Fibroblast of skin of right biceps (primary cell): ENCODE measurements at places on chromosomes 16 and 17.

GRCh38 chr17:81044764-81045589, 10.0 kb downstream of the BAIAP2 start:
- DNase-seq, result peak; percentile 42

DNA sequence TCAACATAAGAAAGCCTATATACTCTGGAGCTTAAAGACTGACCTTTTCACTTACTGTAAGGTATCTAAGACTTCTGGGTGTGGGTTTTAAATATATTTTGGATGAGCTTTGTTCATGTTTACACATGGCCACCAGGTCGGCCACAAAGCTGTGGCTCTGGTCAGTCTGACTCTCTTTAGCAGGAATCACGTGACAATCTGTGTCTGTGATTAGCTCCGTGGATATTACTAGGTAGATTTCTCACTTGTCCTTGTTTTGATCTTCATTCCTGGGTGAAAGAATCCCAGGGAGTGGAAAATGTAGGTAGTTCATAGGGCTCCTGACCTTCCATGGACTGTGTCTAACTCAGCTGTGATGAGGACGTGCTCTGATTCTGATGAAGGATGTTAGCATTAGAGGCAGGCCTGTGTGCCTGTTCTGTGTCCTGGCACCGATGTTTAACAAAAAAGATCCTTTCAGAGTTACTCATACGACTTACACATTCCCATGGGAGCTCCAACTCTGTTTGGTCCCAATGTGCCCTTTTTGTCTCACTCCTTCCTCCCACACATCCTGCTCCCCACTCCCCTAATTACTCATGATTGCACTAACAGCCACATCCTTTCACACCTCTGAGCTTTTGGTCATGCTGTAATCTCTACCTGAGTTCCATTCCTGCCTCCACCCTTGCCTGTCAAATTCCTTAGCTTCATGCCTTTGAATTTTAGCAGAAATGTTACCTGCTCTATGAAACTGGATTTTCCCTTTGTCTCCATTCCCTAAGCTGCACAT, 425.1 kb downstream of the MAF start:
- no peak for DNase-seq

- DNase-seq, result peak; percentile 68
These were observed 259.7 kb downstream of the SEC14L1 start for GRCh38 chr17:77400445-77400870.

DNA sequence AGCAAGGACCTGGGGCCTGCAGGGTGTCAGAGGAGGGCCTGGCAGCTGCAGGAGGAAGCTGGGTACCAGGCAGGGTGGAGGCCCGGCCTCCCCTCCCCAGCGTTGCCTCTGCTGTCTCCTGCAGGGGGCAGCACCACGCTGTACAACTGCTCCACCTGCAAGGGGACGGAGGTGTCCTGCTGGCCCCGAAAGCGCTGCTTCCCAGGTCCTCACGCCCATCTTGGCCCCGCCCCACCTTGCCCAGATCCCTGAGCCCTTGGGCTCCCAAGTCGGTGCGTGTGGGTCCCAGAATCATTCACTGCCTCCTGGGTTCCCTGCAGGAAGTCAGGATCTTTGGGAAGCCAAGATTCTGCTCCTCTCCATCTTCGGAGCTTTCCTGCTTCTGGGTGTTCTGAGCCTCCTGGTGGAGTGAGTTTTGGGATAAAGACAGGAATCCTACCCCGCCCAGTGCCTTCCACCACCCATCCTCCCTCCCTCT, 1.2 kb downstream of the TMEM95 start:
- peak; percentile 66 for DNase-seq

DNA sequence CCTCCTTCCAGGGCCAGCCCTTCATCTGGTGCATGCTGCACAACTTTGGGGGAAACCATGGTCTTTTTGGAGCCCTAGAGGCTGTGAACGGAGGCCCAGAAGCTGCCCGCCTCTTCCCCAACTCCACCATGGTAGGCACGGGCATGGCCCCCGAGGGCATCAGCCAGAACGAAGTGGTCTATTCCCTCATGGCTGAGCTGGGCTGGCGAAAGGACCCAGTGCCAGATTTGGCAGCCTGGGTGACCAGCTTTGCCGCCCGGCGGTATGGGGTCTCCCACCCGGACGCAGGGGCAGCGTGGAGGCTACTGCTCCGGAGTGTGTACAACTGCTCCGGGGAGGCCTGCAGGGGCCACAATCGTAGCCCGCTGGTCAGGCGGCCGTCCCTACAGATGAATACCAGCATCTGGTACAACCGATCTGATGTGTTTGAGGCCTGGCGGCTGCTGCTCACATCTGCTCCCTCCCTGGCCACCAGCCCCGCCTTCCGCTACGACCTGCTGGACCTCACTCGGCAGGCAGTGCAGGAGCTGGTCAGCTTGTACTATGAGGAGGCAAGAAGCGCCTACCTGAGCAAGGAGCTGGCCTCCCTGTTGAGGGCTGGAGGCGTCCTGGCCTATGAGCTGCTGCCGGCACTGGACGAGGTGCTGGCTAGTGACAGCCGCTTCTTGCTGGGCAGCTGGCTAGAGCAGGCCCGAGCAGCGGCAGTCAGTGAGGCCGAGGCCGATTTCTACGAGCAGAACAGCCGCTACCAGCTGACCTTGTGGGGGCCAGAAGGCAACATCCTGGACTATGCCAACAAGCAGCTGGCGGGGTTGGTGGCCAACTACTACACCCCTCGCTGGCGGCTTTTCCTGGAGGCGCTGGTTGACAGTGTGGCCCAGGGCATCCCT, 7.4 kb downstream of the NAGLU start:
- DNase-seq, result no peak

DNA sequence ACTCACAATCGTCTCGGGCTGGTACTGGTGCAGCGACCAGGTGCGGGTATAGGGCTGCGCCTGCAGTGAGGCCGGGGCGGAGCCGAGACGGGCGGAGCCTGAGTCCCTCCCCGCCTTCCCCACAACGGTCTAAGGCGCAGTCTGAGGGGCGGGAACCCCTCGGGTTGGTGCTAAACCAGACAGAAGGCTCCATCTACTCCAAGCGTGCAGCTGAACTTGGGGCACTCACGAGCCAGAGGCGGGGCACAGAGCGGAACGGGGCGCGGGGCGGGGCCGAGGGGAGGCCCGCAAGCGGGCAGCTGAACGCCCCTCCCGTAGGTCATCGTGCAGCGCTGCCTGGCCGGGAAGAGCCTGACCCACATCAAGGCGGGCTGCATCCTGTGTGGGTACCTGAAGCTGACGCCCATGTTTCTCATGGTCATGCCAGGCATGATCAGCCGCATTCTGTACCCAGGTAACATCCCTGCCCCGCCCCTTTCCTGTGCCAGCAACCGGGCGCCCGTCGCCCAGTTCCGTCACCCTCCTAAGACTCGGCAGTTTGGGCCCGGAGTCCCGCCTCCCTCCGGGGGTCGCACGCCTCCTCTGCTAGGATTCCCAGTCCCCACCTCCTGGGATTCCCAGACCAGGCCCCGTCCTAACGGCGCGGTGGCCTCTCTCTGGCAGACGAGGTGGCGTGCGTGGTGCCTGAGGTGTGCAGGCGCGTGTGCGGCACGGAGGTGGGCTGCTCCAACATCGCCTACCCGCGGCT, 5.0 kb downstream of the SLC5A2 start:
- DNase-seq, result no peak

DNA sequence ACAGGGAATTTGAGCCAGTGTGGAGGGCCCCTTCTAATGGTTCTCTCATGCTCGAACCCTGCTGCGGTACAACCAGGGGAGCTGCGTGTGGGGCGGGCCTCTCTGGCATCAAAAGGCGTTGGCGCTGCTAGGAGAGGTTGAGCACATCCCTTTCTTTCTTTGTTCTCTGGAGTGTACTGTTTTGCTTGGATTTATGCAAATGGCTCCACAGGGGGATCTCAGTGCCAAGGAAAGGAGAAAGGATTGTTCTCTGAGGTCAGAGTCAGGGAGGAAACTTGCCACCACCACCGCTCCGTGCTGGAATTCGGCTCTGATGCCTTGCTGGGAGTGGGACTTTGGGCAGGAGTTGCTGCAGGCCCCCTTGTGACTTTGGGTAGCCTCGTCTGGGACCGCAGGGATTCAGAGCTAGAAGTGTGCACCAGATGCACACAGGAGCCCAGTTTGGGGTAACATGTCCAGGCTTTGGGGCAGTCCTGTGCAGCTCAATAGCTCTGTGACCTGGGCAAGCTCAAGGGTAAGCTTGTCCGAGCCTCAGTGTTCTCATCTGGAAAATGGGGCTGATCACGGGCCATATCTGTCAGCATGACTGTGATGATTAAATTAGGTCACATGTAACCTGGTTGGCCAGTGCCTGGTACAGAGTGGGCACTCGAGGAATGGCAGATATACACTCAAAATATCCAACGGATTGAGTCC, 353.0 kb upstream of the EEF2KMT start:
- no peak for DNase-seq
